Heart left ventricle (tissue), 16 donors: ENCODE measurements at places on chromosomes 13 and 19. TPM values are rescaled to one million over a fixed set of nuclear protein-coding genes. Genes with fewer than 3 reads are reported as not detected.

THAP8 gene
- total RNA-seq: 4.3 TPM

DNA sequence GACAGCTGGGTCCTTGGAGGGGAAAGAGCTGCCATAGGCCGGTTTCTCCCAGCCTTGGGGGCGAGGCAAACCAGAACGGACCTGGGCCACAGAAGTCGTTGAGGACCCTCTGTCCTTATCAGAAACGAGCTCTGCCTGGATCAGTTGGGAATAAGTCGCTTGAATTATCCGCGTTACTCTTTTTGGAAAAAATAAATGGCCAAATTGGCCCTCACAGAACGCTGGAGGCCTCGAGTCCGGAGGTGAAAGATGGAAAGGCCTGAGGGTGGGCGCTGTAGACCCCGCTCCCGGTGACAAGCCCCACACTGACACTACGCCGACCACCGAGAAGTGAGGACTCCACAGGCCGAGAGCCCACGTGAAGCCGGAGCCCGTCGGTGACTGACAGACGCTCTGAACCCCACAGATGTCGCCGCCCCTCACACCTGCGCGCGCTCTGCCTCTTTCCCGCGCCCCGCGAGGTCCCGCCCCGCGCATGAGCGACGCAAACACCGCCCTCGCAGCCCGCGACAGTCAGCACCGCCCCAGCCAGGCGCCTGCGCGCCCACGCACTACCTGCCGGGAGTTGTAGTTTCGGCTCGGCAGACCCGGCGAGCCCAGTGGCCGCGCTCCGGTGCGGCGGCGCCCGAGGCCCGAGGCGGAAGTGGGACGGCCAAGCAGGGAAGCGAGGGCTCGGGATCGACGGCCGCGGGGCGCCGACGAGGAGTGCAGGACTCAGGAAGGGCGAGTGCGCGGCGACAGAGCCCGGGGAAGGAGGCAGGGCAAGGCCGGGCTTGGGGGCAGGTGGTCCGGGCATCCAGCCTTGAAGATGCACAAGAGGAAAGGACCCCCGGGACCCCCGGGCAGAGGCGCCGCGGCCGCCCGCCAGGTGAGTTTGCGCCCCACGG, at the start of the genes BRME1 and CC2D1A:
BRME1 (minus strand) TSS at position 484 of the 887 bp plus-strand sequence. CDS start 1,225 bp downstream, outside the sequence.
CC2D1A (plus strand) TSS at position 568 of the 887 bp plus-strand sequence; CDS start at position 809, 241 bp downstream.
- peak within 1 kb of the TSS; percentile 40 for H3K27ac ChIP-seq
- H3K27me3 ChIP-seq: no peaks in the 10 kb centered on the region
- H3K4me1 ChIP-seq: peaks cover 13% of the 10 kb centered on the region
- no peaks in the 10 kb centered on the region for H3K36me3 ChIP-seq
- H3K4me3 ChIP-seq: peak within 1 kb of the TSS; percentile 76

FGF14 gene
- 6.3 TPM for total RNA-seq

PROZ gene
- total RNA-seq: not detected

DNA sequence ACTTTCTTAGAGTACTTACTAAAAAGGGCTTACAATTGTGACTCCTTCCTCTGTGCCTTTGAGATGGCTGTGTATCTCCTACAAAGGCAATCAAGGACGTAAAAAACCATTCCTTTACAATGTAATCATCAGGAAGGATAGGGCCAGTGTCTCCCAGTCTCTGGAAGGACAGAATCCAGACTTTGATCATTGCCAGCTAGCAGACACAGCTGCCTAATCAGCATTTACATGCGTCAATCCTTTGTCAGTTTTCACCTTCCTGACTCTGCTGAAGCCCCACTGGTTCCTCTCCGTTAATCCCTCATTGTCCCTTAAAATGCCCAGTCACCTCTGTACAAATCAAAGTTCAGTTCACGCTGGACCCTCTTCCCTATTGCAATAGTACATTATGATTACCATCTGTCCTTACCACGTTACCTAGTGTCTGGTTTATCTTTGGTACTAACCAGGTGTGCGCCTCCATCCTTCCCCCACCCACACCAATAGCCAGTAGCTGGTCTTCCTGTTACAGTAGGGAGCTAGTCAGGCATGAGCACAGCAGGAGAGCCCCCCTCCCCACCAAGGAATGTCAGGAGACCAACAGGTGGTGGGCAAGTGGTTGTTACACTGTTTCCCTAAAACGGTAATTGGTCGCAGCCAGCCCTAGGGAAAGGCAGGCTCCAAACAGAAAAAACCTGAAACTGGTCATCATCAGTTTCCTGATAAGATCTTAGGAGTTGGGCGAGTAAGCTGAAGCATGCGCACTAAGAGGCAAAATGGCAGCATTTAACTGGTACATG, 49.7 kb downstream of the TGDS start:
- no peaks in the 10 kb centered on the region for H3K36me3 ChIP-seq
- no peaks in the 10 kb centered on the region for H3K27me3 ChIP-seq
- H3K27ac ChIP-seq: no peak overlapping the region
- no peaks in the 10 kb centered on the region for H3K4me1 ChIP-seq
- no peak for DNase-seq
- no peak overlapping the region for H3K4me3 ChIP-seq

- H3K27ac ChIP-seq: no peak overlapping the region
- H3K4me1 ChIP-seq: no peaks in the 10 kb centered on the region
- H3K27me3 ChIP-seq: no peaks in the 10 kb centered on the region
Observed at GRCh38 chr19:18263324-18264136, 10.7 kb downstream of the IQCN start.

DNA sequence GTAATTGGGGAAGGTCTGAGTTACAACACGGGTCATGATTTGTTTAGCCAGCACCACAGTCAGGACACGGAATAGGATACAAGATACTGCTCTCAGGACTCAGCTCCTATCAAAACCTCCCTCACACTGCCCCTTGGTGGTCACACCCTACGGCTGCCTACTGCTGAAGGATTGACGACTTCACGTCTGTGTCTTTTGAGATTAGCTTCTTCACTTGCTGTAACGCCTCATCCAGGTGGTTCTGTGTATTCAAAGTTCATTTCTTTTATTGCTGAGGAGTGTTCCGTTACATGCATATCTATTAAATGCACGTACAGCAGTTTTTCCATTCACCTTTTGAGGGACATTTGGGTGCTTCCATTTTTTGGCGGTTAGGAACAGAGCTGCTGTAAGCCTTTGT, 46.3 kb downstream of the URI1 start:
- H3K36me3 ChIP-seq: no peaks in the 10 kb centered on the region
- DNase-seq: no peak
- no peak overlapping the region for H3K27ac ChIP-seq
- no peaks in the 10 kb centered on the region for H3K27me3 ChIP-seq

GRCh38 chr13:28534210-28534609, 39.3 kb upstream of the FLT1 start:
- DNase-seq: no peak
- no peak overlapping the region for H3K4me3 ChIP-seq
- no peaks in the 10 kb centered on the region for H3K4me1 ChIP-seq
- no peaks in the 10 kb centered on the region for H3K27me3 ChIP-seq

DNA sequence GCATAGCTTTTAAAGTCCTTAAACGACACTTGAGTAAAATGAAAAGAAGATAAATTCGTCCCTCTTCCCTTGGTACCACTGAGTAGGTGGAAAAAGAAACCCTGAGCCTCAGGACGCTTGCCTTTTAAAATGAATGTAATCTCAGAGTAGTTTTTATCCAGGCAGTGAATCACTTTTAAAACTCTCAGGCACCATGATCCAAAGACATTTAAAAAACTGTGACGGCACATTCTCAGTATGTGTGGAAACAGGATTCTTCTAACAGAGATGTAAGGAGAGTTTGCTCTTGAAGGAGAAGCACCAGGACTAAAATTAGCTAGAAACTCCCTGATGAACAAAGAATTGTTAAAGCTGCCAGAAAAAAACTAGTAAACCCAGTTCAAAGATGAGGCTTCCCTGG, 105.7 kb upstream of the SLC15A1 start:
- no peak for DNase-seq
- H3K4me1 ChIP-seq: no peaks in the 10 kb centered on the region
- H3K4me3 ChIP-seq: no peak overlapping the region
- H3K27me3 ChIP-seq: no peaks in the 10 kb centered on the region

DNA sequence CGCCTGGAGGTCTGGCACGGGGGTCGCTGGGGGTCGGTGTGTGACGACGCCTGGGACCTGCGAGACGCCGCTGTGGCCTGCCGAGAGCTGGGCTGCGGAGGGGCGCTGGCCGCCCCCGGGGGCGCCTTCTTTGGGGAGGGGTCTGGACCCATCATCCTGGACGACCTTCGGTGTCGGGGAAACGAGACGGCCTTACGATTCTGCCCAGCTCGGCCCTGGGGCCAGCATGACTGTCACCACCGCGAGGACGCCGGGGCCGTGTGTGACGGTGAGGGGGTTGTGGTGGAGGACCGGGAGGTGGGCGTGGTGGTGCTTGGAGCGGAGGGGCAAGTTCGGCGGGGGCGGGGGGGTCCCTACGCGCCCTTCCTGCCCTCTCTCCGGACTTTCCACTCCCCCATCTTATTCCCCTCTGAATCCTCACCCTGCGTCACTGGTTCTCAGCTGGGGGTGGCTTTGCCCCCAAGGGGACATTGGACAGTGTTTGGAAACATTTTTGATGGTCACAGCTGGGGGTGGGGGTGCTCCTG, 5.5 kb downstream of the SSC5D start:
- no peak overlapping the region for H3K4me3 ChIP-seq
- peaks cover 20% of the 10 kb centered on the region for H3K36me3 ChIP-seq
- peaks cover 21% of the 10 kb centered on the region for H3K4me1 ChIP-seq
- H3K27ac ChIP-seq: peak overlapping the region; percentile 90
- peak; percentile 28 for DNase-seq
- H3K27me3 ChIP-seq: no peaks in the 10 kb centered on the region

DNA sequence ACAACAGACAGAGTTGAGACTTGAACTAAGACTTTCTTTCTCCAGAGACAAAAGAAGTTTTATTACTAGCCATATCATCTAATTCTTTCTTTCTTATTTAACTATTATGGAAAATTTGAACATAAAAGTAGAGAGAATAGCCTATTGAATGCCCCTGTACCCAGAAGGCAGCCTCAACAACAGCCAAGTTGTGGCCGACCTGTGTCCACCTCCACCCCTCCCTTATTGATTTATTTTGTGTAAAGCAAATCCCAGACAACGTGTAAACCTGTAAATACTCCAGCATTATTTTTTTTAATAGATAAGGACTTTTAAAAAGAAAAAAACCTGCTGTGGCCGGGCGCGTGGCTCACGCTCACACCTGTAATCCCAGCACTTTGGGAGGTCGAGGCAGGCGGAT, 26.1 kb upstream of the FXYD3 start:
- DNase-seq: no peak
- H3K4me3 ChIP-seq: no peak overlapping the region
- no peaks in the 10 kb centered on the region for H3K27me3 ChIP-seq
- no peak overlapping the region for H3K27ac ChIP-seq
- peaks cover 3% of the 10 kb centered on the region for H3K4me1 ChIP-seq
- H3K36me3 ChIP-seq: no peaks in the 10 kb centered on the region

CCL25 gene
- total RNA-seq: not detected

GRCh38 chr13:92575777-92576176, 650.8 kb upstream of the GPC6 start:
- H3K4me1 ChIP-seq: no peaks in the 10 kb centered on the region
- no peaks in the 10 kb centered on the region for H3K36me3 ChIP-seq
- no peak overlapping the region for H3K27ac ChIP-seq
- H3K27me3 ChIP-seq: no peaks in the 10 kb centered on the region
- no peak overlapping the region for H3K4me3 ChIP-seq
- DNase-seq: no peak

IGFL1 gene
- not detected for total RNA-seq

DNA sequence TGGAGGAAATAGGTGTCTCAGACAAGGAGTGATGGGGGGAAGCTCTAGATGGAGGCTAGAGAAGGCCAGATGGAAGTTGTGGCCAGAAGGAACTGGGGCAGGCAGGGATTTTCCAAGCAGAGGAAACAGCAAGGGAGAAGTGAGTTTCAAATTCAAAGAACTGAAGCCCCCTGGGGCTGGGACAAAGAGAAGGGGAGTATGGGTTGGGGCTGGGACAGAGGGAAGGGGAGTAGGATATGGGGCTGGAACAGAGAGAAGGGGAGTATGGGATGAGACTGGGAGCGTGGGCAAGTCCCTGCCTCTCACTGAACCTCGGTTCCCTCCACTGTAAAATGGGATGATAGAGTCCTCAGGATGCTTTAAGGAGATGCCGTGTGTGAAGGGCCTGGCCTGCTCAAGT, 1.9 kb upstream of the GTF2F1 start:
- no peak overlapping the region for H3K27ac ChIP-seq
- H3K4me3 ChIP-seq: no peak overlapping the region
- H3K36me3 ChIP-seq: no peaks in the 10 kb centered on the region

DNA sequence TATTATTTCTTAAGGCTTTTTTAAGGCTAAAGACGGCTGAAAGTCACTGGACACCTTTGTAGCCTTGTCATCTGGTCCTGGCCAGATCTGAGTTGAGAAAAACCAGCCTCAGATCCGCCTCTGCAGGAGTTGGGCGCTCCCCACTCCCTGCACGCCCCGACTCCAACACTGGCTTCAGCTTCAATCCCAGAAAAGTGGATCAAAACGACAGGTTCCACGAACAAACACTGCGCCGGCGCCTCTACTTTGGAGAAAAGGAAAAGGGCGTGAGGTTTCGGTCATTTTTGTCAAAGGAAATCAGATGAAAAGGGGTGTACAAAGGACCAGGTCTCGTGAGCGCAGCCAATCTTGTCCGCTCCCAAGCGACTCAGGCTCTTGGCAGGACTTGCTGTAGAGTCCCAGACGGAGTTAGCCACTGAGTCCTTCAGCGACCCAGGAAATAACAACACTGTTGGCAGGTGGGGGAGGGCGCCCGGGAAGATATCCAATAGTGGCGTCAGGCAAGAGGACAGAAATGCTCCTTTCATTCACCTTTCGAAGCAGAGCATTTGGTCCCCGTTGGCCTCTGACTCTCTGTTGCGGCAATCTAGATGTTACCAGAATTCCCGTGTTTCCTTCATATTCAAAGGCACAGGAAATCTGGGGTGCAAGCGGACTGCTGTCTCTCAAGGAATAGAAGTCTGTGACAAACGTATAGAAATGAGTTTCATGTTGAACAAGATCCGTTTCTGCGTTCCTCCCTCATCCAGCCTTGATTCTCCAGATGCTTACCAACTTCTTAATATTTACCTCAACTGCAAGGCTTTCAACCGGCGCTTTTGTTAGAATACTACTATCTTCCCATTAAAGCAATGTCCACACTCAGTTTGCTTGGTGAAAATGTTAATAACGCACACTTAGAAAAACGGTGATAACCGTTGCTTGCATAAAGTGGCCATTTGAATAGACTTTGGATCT, 1.8 kb upstream of the CCNA1 start:
- no peak overlapping the region for H3K27ac ChIP-seq
- H3K4me3 ChIP-seq: no peak overlapping the region
- peaks cover 16% of the 10 kb centered on the region for H3K4me1 ChIP-seq

DNA sequence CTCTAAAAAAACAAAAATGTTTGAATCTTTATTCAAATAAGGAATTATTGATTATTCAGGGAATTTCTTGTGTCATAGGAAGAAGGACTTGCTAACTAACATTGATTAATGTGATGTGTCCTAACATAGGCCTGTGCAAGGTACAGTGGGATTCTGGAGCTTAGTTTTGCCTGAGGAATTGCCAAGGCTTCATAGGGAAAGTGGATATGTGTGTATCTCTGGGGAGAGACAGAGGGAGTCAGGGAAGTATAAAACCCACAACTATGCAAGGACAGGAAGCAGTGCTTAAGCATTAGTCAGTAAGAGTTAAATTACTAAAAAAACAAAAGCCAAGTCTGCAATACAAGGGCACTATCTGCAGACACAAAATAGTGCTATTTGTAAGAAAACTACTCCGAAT, 59.6 kb downstream of the WDFY2 start:
- DNase-seq: no peak
- no peaks in the 10 kb centered on the region for H3K36me3 ChIP-seq
- H3K27ac ChIP-seq: peak overlapping the region; percentile 60
- no peaks in the 10 kb centered on the region for H3K27me3 ChIP-seq
- H3K4me1 ChIP-seq: peaks cover 43% of the 10 kb centered on the region

HCN2 gene
- 4.6 TPM for total RNA-seq
